Glutamatergic neuron (in vitro differentiated cells): ENCODE measurements at places on chromosomes 16 and 17. TPM values are rescaled to one million over a fixed set of nuclear protein-coding genes. Genes with fewer than 3 reads are reported as not detected.

DNA sequence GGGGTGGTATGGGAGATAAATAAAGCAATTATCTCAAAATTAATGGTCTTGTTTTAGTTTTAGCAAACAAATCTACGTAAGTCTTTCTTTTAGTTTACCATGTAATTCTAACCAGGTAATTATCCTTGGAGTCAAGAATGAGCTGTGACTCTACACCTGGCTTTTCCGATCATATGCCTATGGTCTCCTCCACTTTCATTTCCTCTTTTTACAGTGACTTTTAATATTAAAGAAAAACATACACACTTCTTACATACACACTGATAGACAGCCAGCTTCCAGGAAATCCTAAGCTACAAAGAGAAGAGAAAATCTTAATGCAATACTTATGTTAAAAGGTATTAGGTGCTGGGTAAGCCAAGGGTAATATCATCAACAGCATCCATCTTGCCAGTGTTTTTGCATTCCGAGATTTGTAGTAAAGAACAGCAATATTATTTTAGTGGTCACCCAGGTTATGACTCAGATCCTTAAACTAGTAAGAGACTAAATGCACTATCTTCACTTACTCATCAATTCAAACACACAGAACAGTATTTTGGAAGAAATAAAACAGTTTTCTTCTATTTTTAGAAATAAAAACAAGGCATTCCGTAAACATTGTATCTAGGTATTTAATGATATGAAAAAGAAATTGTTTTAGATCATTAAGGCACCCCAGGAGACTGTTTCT, 4.4 kb upstream of the IRX5 start:
- no peak for DNase-seq

DLX3 gene
- 0.37 TPM for total RNA-seq

PDPR gene
- total RNA-seq: 19.1 TPM

CHMP1A gene
- 96.3 TPM for total RNA-seq

- DNase-seq: no peak
These were observed 5.7 kb upstream of the LPO start for GRCh38 chr17:58232707-58233156.

ZPBP2 gene
- not detected for total RNA-seq

PKMYT1 gene
- total RNA-seq: 8.5 TPM

LRRC75A gene
- total RNA-seq: 7.3 TPM

DNA sequence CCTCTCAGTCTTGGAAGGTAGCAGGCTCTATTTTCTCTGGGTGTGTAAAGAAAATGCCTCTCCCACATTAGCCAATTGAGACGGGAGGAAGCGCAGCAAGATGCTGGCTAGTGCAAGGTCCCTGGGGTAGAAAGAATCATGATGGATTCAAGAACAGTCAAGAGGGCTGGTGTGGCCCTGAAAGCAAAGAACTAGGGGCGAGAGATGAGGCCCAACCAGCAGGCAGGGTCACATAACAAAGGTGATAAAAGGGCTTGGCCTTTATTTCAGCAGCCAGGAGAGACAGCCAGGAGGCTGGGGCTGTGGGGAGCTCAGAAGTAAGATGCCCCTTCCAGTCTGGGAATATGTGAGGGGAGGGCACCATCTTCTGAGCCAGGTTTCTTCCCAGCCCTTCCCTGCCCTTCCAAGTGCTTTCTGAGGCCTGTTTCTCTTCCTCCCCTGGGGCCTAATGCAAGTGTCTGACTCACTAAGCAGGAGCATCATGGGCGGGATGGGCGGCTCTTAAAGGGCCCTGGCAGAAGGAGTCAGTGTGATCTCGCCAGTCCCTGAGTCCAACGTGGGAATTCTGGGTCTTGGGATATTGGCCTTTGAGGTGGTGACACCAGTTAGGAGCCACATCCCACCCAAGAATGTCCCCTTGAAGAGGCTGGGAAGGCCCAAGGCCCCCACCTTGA, 3.9 kb upstream of the NLRC5 start:
- peak; percentile 44 for DNase-seq

DNA sequence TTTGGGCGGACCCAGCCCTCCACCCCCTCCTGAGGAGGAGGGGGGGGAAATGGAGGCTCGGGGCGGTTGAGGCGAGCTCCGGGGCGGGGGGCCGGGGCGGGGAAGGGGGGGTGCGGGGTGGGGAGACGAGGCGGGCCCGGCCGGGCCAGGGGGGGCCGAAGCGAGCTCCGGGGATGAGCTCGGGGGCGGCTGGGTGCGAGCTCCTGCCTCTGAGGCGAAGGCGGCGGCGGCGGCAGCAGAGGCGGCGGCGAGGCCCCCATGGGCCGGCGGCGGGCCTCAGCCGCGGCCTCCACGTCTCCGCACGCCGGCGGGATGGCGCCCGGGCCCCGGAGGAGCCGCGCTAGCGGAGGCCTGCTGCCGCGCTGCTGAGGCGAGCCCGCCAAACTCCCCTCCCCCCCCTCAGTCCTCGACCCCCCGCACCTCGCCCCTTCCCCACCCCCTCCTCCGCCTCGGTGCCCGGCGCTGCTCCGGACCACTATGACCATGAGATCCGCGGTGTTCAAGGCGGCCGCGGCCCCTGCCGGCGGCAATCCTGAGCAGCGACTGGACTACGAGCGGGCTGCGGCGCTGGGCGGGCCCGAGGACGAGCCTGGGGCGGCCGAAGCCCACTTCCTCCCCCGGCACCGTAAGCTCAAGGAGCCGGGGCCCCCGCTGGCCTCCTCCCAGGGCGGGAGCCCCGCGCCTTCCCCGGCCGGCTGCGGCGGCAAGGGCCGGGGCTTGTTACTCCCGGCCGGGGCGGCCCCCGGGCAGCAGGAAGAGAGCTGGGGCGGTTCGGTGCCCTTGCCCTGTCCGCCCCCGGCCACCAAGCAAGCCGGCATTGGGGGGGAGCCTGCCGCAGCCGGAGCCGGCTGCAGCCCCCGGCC, 596 bp downstream of the MSL1 start:
- peak; percentile 75 for DNase-seq

DNA sequence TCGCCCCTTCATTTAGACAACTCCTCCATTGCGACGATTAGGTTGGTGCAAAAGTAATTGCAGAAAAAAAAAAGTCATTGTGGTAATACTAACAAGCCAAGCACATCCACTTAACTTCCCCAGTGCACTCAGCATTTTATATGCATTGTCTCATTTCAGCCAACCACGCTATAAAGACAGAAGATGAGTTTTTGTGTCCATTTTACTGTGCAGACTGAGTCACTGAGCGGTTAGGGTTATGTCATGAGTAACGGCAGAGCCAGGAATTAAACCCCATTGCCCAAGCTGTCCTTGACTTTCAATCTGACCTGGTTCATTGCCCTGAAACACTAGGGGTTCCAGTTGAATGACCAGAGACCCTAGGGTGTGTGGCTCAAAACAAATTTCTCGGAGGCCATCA, 218.7 kb downstream of the XYLT1 start:
- no peak for DNase-seq

SPATA22 gene
- not detected for total RNA-seq

DNA sequence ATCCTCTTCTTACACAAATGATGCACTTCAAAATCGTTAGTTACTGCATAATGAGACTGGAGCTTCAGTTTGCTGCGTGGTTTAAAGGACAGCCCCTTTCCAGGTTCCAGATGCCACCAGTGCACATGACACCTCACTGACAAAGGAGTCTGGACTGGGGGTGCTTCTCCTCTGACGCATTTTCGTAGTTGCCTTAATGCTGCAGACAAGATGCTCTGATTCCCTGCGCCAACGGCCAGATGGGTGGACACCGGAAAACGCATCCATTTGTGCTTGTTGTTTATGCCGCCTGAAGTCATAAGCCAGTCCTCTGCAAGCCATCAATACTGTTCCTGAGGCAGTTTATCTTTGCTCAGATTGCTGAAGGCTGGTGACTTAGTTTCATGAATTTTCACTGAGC, 16.0 kb downstream of the FBXO31 start:
- no peak for DNase-seq
